ENCODE measurements at places on chromosomes 7 and 10.

DNA sequence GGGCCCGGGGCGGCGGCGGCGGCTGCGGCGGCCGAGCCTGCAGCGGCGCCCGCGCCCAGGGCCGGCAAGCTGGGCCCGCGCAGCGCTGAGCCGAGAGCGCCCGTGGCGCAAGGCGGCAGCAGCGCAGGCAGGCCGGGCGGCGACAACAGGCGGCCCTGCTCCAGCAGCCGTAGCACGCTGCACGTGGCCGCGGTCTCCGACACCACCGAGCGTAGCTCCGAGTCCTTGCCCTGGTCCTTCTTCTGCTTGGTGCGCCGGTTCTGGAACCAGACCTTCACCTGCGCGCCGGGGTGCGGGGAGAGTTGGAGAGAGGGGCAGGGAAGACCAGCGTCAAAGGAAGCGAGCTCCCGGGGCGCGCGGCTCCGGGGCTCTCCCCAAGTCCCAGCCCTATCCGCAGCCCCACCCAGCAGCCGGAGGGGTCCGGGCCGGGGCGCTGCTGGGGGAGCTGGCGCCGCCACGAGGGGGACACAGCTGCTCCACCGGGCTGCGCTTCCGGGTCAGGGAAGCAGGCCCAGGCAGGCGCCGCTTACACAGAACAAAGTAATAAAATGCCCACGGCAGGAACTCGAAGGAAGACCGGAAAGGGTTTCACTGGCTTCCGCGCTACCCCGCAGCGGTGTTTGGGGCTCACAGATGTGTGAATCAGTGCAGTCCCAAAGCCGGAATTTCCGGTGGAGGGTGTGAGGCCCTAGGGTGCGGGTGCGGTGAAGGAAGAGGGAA, 3.6 kb downstream of the VAX1 start:
- no peak for DNase-seq

DNA sequence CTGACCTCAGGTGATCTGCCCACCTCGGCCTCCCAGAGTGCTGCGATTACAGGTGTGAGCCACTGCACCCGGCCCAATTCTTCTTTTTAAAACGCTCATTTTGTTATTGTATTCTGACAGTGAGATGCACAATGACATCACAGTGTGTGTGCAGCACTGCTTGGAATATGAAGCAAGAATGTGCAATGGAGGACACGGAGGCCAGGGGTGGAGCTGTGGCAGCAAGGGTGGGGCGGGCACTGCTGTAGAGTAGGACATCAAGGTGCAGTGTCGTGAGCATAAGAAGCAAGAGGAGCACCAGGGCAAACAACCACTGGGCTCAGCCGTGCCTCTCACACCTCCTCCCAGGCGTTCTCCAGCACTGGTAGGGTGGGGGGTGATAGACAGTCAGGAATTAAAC, 26.8 kb upstream of the GRID1 start:
- DNase-seq = no peak

DNA sequence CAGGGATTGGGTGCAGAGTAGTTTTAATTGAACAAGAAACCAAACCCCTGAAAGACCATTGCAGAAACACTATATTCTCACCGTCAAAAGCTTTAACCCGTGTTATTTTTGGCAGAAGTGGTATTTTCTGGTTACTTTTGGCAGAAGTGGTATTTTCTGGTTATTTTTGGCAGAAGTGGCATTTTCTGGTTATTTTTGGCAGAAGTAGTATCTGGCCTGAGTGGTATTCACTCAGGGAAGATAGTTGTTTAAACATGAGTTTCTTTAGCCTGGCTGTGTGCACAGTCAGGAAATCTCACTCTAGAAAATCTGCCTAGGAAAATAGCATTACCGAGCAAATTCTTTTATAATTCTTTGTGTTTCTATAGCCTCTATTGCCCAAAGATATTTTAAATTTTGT, 322.7 kb downstream of the GFRA1 start:
- DNase-seq = no peak

- DNase-seq = no peak
Measured at GRCh38 chr10:97169911-97170693, 15.7 kb downstream of the SLIT1 start.

DNA sequence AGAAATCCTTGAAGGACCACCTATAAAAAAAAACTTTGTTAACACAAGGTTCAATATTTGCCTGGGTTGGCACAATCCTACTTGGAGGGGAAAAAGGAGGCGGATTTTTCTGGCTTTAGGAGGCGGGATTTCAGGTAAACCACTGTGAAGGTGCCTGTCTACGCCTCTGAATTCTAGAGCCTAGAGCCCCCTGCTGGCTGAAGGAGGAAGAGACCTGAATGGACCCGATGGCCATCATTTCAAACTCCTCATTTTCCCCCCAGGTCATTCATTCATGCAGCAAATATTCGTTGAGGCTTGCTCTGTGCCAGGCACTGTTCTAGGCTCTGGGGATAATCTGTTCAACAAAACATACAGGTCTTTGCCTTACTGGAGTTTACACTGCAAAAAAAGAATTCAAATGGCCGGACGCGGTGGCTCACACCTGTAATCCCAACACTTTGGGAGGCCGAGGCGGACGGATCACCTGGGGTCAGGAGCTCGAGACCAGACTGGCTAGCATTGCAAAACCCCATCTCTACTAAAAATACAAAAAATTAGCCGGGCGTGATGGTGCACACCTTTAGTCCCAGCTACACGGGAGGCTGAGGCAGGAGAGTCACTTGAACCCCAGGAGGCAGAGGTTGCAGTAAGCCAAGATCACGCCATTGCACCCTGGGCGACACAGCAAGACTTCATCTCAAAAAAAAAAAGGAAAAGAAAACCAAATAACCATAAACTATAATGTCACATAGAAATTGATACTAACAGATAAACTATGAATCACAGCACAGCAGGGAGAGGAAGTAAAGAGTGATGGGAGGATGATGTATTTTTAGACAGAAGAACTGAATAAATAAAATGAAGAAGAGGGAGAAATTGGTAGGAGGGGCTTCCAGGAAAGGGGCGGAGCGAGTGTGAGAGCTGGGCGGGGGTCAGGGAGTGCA, 90.1 kb upstream of the NFE2L3 start:
- DNase-seq = peak; percentile 42

GRCh38 chr7:45007106-45007505, 7.1 kb downstream of the CCM2 start:
- no peak for DNase-seq

Measured in right lung (tissue), 10 donors.